PC-3 (cell line): ENCODE measurements at places on chromosomes 2 and 18. TPM values are rescaled to one million over a fixed set of nuclear protein-coding genes. Genes with fewer than 3 reads are reported as not detected.

Gene ATOH8
- total RNA-seq: 0.04 TPM in 1 of 2 replicates, not detected in the other

Gene GATA6
- total RNA-seq: 19.4 and 24.1 TPM in 2 replicates

Gene TSPYL6
- not detected in 2 replicates for total RNA-seq

GRCh38 chr2:102141011-102141943, 1.3 kb upstream of the IL1R1 start:
- H3K36me3 ChIP-seq: no peaks in the 10 kb centered on the region
- peaks cover 8% of the 10 kb centered on the region; the same call in 1 of the 2 replicates for H3K4me1 ChIP-seq
- H3K27me3 ChIP-seq: no peaks in the 10 kb centered on the region
- H3K4me3 ChIP-seq: no peak overlapping the region

- DNase-seq: no peak
- no peaks in the 10 kb centered on the region for H3K27me3 ChIP-seq
- H3K4me1 ChIP-seq: peaks cover 14% of the 10 kb centered on the region
- no peak overlapping the region for H3K4me3 ChIP-seq
- H3K27ac ChIP-seq: no peak overlapping the region
- no peaks in the 10 kb centered on the region for H3K36me3 ChIP-seq
Measured at GRCh38 chr2:174337337-174338146, 2.8 kb downstream of the SP9 start.

- H3K27me3 ChIP-seq: no peaks in the 10 kb centered on the region
- peak overlapping the region; percentile 28; the same call in 1 of the 2 replicates for H3K4me3 ChIP-seq
- peak overlapping the region; percentile 93 for H3K27ac ChIP-seq
- peaks cover 30% of the 10 kb centered on the region for H3K4me1 ChIP-seq
- DNase-seq: peak; percentile 95
- H3K36me3 ChIP-seq: no peaks in the 10 kb centered on the region
Measured at GRCh38 chr2:160561551-160562295, 68.1 kb upstream of the RBMS1 start.

- H3K4me3 ChIP-seq: no peak overlapping the region
- no peak for DNase-seq
- H3K27ac ChIP-seq: no peak overlapping the region
- no peaks in the 10 kb centered on the region for H3K27me3 ChIP-seq
- H3K36me3 ChIP-seq: no peaks in the 10 kb centered on the region
- H3K4me1 ChIP-seq: no peaks in the 10 kb centered on the region
Measured at GRCh38 chr18:41864216-41864615, 90.8 kb upstream of the PIK3C3 start.

DNA sequence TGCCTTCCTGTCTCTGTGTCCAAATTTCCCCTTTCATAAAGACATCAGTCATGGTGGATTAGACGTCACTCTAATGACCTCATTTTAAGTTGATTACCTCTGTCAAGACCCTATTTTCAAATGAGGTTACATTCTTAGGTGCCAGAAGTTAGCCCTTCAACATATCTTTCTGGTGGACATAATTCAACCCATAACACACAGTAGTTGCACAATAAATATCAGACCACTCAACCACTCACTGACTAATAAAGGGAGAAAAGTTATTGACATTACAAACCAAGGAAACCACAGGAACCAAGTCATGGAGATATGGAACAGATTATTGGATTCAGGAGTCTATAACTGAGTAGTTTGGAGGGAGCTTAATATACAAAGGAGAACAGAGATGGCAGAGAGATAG, 377.4 kb upstream of the ACVR2A start:
- 0 out of 2 replicates have a peak, but pooled peaks cover 7% of the 10 kb centered on the region for H3K4me1 ChIP-seq
- no peaks in the 10 kb centered on the region for H3K36me3 ChIP-seq
- no peak overlapping the region for H3K4me3 ChIP-seq
- no peaks in the 10 kb centered on the region for H3K27me3 ChIP-seq

DNA sequence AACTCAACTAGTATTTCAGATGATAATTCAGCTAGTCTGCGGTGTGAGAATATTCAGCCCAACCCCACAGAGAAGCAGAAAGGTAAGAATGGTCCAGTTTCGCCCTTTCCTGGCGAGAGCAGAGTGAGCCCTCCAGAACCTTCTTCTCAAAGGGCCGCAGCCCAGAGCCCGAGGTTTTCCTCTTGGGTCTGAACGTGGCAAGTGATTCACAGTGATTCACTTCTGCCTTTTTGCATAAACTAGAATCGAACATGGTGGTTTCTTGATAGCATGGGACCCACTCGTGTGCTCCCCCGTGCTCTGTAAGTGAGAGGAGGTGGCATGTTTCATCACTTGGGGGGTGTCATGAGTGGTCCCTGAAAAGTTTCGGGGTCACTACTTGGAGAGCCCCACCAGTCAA, 24.2 kb downstream of the TRAF3IP1 start:
- peaks cover 12% of the 10 kb centered on the region for H3K36me3 ChIP-seq
- no peaks in the 10 kb centered on the region for H3K4me1 ChIP-seq
- H3K4me3 ChIP-seq: no peak overlapping the region
- no peak overlapping the region for H3K27ac ChIP-seq

DNA sequence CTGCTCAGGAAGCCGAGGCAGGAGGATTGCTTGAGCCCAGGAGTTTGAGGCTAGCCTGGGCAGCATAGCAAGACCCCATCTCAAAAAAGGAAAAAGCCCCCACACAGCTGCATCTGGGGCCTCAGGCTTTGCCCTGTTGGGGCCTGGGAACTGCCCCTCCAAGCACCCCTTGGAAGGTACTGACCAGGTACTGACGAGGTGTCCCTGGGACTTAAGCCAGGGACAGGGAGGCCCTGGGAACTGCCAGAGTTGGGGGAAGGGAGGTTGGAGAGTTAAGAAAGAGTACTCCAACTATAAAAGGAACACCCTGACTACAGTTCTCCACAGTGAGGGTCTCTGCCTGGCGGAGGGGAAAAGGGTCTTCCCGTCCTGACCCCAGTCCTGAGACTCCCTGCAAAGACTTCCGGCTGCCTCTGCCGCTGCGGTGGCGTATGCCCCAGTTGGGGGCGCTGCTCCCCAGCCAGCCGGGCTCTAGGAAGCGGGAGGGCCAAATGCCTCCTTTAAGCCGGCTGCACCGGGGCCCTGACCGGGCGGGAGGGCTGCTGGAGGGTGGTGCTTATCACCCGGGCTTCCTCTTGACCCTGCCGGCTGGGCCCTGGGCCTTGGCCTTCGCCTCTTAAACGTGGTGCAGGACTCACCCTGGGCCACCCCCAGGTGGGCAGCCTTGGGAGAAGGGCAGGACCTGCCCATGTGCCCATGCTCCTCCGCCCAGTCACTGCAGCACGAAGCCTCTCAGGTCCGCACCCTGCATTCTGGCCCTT, 12.8 kb downstream of the SLC30A3 start:
- peak; percentile 36 for DNase-seq
- no peak overlapping the region for H3K27ac ChIP-seq
- peaks cover 16% of the 10 kb centered on the region for H3K4me1 ChIP-seq
- no peaks in the 10 kb centered on the region for H3K36me3 ChIP-seq

DNA sequence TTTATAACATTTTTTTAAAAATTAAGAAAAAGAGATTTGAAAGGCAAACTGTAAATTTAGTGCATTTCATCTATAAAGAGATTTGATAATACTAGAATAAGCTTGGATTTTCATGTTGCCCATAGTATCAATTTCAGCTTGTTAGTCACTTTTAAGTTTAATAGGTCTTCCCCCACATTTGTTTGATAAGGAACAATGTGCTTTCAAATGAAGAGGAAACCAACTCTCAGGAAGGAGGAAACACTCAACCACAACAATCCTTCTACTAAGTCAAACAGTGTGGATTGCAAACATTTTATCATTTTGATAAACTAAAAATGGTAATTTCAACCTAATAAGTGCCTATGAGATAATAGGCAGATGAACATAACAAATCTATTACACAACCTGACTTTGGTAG, 397.1 kb upstream of the CDH20 start:
- H3K27ac ChIP-seq: no peak overlapping the region
- H3K4me3 ChIP-seq: no peak overlapping the region
- H3K4me1 ChIP-seq: no peaks in the 10 kb centered on the region
- H3K36me3 ChIP-seq: no peaks in the 10 kb centered on the region

- no peaks in the 10 kb centered on the region for H3K27me3 ChIP-seq
- H3K4me1 ChIP-seq: no peaks in the 10 kb centered on the region
- H3K36me3 ChIP-seq: no peaks in the 10 kb centered on the region
- no peak overlapping the region for H3K4me3 ChIP-seq
Measured at GRCh38 chr2:44055664-44056063, 59.9 kb upstream of the LRPPRC start.

DNA sequence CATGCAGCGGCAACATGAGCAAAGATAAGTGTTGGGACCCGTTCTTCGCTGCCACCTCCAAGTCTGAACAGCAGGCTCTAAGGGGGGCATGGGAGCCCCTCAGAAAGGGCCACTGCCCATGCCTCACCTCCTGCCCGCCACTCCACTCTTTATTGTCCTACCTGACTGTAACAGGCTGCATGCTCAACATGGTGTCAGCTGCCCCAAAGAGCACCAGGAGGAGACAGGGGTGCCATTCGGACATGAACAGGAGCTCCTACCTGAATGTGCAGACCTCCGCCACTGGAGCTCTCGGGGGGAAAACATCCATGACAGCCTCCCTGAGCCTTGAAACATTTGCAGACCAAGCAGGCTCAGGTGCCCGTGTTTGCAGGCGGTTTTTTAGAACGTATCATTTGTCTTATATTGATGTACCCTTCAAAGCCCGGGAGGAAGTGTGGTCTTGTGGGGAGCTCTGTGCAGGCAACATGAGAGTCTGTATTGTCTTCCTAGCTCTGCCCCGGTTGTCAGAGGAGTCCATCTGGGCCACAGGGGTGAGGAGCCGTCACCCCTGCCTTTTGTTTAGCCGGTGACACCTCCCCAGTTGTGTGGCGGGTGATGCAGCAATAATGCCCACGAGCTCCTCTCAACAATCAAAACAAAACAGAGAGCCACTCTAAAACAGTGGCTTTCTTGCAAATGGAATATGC, 35.1 kb upstream of the CD8A start:
- H3K27me3 ChIP-seq: no peaks in the 10 kb centered on the region; the same call in 1 of the 2 replicates
- H3K27ac ChIP-seq: no peak overlapping the region
- no peaks in the 10 kb centered on the region for H3K36me3 ChIP-seq
- no peak overlapping the region for H3K4me3 ChIP-seq

DNA sequence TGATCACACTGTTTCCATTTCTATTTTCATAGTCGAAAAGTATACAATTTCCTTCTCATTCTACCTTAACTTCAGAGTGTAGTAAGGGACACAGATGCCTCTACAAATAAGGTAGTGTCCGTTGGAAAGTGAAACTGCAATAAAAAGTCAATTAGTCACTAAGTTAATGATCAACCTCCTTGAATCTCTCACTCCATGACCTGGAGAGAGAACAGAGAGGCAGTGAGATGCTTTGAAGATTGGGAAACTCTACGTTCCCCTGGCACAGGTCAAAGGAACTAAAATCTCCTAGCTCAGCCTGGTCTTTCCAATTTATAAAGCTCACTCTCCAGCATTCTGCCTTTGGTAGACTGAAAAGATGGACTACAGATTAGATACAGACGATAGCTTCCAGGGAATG, 153.8 kb upstream of the ACAA2 start:
- DNase-seq: peak; percentile 38
- H3K27me3 ChIP-seq: no peaks in the 10 kb centered on the region
- H3K27ac ChIP-seq: no peak overlapping the region
- H3K4me1 ChIP-seq: no peaks in the 10 kb centered on the region
- H3K36me3 ChIP-seq: no peaks in the 10 kb centered on the region
- H3K4me3 ChIP-seq: no peak overlapping the region

GRCh38 chr2:156489750-156490465, 53.7 kb downstream of the GPD2 start:
- no peaks in the 10 kb centered on the region for H3K36me3 ChIP-seq
- no peak overlapping the region for H3K4me3 ChIP-seq
- H3K4me1 ChIP-seq: peaks cover 32% of the 10 kb centered on the region
- H3K27ac ChIP-seq: no peak overlapping the region
- DNase-seq: peak; percentile 19

GRCh38 chr2:216355711-216356110, 16.6 kb downstream of the MARCHF4 start:
- peaks cover 4% of the 10 kb centered on the region; the same call in 1 of the 2 replicates for H3K4me1 ChIP-seq
- H3K4me3 ChIP-seq: no peak overlapping the region
- no peak overlapping the region for H3K27ac ChIP-seq
- no peaks in the 10 kb centered on the region for H3K36me3 ChIP-seq

GRCh38 chr2:160336635-160337034, 136.6 kb upstream of the ITGB6 start:
- no peak overlapping the region for H3K27ac ChIP-seq
- H3K36me3 ChIP-seq: 0 out of 2 replicates have a peak, but pooled peaks cover 4% of the 10 kb centered on the region
- H3K27me3 ChIP-seq: no peaks in the 10 kb centered on the region
- H3K4me1 ChIP-seq: peaks cover 41% of the 10 kb centered on the region
- DNase-seq: no peak

DNA sequence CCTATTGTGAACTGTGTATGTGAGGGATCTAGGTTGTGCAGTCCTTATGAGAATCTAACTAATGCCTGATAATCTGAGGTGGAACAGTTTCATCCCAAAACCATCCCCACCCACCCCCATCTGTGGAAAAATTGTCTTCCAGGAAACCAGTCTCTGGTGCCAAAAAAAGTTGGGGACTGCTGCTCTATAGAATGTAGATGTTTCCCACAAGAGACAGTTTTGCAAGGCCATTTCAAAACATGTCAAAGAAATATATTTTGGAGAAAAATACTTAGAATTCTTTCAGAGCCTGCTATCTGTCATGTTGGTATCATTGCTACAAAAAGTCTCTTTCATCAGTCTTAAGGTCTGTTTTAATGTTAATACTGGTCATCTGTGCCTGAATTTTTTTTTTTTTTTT, 4.1 kb upstream of the SLC39A10 start:
- DNase-seq: no peak
- H3K4me3 ChIP-seq: no peak overlapping the region
- no peaks in the 10 kb centered on the region for H3K27me3 ChIP-seq
- peaks cover 6% of the 10 kb centered on the region for H3K4me1 ChIP-seq
- no peak overlapping the region for H3K27ac ChIP-seq
- H3K36me3 ChIP-seq: no peaks in the 10 kb centered on the region

DNA sequence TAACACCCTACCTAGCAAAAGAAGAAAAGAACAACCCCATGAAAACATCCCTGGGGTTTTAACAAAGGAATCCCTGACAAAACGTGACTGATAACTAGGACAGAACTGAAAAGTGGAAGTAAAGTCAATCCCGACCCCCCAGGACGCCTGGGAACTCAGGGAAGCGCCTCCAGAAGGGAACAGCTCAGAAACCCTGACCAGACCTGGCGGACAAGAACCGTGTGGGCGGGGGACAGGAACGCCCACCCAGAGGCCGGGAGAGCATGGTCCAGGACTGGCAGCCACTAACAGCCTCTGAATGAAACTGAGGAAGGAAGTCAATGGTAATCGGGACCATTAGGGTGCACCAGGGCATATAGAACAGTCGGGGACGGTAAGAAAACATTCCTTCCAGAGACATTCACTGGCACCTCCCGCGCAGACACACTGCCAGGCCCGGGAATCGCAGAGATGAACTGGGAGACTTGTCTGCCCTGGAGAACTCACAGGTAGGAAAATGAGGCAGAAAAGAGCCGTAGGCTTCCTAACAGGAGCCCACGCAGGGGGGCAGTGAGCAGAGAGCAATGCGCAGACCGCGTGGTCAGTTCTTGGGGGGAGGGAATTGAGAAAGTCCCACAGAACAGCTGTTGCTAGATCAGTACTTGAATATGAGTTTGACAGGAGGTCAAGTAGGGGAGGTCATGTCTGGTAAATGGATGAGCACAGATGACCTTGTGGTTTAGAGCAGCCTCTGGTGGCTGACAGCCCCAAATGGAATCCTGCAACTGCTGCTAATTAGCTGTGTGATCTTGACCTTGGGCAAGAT, 1.3 kb upstream of the TBC1D8 start:
- DNase-seq: peak; percentile 60
- no peaks in the 10 kb centered on the region for H3K27me3 ChIP-seq
- peaks cover 37% of the 10 kb centered on the region for H3K4me1 ChIP-seq
- H3K4me3 ChIP-seq: peak overlapping the region; percentile 71
- peak overlapping the region; percentile 51; the same call in 1 of the 2 replicates for H3K27ac ChIP-seq
